Inflammatory macrophage treated with lipopolysaccharide for 4 hours (primary cell): ENCODE measurements at places on chromosomes 1 and 21.

GRCh38 chr1:42983693-42984092, 25.0 kb upstream of the SLC2A1 start:
- DNase-seq, result no peak

GRCh38 chr1:13583966-13584791, 547 bp downstream of the PDPN start:
- no peak for DNase-seq

DNA sequence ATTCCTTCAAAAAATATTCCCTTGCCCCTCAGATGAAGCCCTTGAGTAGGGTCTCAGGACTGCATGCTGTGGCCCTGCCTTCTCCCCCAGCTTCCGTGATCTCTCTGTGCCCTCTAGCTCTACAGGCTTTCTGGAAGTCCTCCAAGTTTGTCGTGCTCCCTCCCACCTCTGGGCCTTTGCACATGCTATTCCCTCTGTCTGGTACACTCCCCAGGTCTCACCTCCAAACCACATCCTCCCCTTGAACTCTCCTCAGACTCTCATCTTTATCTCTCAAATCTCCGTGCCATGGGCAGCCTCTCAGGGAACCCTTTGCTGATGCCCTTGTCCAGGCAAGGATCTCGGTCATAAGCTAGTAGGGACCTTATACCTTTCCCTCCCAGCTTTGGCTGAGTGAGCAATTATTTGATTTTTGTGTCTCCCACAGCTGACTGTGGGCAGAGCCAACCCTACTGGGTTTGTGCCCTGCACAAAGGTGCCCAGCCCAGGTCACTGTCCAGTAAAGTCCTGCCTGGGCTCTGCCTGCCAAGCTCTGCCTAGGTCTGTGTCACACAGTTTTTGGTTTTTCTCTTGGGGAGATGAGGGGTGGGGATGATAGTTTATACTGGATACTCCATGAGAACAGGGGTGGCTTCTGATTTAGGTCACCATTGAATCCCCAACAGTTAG, 188.1 kb downstream of the ZNF281 start:
- no peak for DNase-seq

GRCh38 chr1:223716302-223716862, 4.0 kb downstream of the CAPN2 start:
- peak; percentile 81 for DNase-seq

DNA sequence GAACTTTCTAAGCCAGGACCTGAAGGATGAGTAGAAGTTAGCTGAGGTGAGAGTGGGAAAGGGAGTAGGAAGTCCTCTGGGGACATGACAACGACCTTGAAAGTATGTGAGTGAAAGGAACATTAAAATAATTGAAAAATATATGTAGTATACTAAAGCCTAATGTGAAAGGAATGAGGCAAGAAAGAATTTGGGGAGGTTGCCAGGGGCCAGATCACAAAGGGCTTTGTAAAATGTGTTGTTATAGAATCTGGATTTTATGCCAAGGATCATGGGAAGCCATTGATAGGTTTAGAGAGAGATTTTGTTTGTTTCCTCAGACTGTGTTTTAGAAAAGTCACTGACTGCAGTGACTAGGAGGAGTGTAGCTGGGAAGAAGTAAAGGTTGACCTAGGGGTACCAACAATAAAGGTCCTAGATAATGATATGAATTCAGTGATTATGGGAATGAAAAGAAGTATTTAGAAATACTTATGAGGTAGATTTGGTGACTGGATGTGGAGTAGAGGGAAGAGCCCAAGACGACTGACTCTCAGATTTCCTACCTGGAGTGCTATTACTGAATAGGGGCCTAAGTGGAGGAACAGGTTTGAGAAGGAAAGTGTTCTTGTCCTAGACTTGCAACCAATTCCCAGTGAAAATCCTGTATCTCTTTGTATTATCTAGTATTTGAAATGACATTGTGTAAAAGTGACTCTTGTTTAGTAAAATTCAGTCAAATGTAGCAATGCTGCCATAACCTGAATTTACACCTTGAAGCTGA, 179.8 kb downstream of the PHTF1 start:
- DNase-seq, result no peak

- DNase-seq, result no peak
Measured at GRCh38 chr1:39652554-39652953, 13.1 kb upstream of the HEYL start.

GRCh38 chr1:230300322-230301301, 125.5 kb downstream of the PGBD5 start:
- DNase-seq, result no peak

DNA sequence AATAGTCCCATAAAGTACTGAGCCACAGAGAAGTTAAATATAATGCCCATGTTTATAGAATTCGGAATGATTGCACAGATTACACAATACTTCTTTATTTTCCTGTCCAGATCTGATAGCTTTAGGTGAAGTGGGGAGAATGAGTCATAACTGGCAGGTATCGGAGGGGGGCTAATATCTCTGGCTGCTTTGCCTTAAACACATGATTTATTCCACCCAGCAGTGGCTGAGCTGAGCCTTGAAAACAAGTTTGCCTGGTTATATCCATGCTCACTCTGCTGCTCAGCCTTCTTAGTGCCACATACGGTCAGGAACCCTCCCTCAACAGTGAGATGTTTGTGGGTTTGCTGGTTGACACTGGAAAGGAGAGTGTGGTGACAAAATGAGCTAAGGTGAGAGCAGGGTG, 119.7 kb upstream of the ZNF648 start:
- DNase-seq, result no peak

DNA sequence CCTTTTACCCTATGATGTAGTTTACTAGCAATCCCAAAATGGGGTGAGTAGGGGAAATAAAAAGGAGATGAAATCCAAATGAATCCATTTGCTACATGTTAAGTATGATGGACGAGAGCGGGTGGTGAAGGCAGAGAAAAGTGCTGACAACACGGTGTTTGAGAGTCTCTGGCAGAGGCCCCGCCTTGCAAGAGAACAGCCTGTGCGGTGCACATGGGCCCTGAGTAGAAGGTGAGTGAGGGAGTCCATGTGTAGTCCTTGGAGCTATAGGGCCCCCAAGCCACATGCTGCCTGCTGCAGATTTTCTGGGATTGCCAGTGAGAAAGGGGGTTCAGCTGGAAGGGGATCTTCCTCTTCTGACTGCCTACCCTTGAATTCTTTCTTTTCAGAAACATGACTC, 177.1 kb downstream of the TNR start:
- DNase-seq, result no peak

DNA sequence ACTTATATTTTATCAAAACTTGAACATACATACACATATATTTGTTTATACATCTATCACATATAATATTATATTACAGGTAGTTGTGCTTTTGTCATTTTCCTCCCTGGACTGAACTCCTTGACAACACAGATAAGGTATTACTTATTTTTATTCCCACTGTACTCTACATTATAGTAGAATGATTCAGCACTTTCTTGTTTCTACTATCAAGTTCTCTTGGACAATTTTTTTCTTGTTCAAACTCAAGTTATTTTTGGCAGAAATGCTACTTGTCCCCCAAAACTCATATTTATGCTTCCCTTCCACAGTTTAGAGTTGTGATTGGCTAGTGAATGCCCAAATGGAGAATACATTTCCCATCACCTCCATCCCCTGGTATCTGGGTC, 10.8 kb upstream of the PTPRC start:
- no peak for DNase-seq

DNA sequence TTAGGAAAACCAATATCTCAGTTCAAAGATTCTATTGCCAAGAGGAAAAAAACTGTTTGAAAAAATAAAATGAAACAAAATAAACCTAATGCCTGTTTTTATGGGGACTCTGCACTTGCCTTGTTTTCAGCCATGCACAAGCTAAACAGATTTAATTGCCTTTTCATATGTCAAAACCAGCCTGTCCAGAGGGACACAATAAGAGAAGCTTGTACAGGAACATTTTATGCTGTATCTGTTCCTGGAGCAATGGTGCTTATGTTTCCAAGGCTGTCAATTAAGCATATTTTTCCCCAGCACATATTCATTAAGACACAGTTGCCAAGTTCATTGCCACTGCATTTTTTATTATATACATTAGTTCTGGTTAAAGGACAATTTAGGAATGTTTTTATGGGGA, 470.9 kb downstream of the LRRIQ3 start:
- DNase-seq, result no peak

- DNase-seq, result no peak
Measured at GRCh38 chr1:9767964-9768668, 55.6 kb downstream of the CLSTN1 start.
